ENCODE measurements at places on chromosomes 6 and 20. TPM values are rescaled to one million over a fixed set of nuclear protein-coding genes. Genes with fewer than 3 reads are reported as not detected.

GRCh38 chr6:32622545-32623401, 14.4 kb upstream of the HLA-DQA1 start:
- no peak for DNase-seq

Gene PPP1R14C
- not detected for total RNA-seq

GRCh38 chr20:59020938-59021551, 1.8 kb downstream of the TUBB1 start:
- no peak for DNase-seq

Gene HLA-DOB
- 6.6 TPM for total RNA-seq

Gene KCNG1
- not detected for total RNA-seq

- DNase-seq, result no peak
These were observed 1.6 kb upstream of the ZFP64 start for GRCh38 chr20:52193133-52193532.

DNA sequence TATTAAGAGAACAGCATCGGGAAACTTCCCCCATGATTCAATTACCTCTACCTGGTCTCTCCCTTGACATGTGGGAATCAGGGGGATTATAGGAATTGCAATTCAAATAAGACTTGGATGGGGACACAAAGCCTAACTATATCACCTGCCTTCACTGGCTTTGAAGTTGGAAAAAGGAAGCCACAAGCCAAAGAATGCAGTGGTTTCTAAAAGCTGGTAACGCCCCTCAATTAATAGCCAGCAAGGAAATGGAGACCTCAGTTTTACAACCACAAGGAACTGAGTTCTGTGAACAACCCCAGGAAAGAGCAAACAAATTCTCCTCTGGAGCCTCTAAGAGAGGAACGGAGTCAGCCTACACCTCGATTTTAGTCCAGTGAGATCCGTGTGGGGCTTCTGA, 244.1 kb downstream of the TFAP2A start:
- DNase-seq, result no peak

GRCh38 chr6:143160015-143160414, 99.3 kb downstream of the AIG1 start:
- no peak for DNase-seq

DNA sequence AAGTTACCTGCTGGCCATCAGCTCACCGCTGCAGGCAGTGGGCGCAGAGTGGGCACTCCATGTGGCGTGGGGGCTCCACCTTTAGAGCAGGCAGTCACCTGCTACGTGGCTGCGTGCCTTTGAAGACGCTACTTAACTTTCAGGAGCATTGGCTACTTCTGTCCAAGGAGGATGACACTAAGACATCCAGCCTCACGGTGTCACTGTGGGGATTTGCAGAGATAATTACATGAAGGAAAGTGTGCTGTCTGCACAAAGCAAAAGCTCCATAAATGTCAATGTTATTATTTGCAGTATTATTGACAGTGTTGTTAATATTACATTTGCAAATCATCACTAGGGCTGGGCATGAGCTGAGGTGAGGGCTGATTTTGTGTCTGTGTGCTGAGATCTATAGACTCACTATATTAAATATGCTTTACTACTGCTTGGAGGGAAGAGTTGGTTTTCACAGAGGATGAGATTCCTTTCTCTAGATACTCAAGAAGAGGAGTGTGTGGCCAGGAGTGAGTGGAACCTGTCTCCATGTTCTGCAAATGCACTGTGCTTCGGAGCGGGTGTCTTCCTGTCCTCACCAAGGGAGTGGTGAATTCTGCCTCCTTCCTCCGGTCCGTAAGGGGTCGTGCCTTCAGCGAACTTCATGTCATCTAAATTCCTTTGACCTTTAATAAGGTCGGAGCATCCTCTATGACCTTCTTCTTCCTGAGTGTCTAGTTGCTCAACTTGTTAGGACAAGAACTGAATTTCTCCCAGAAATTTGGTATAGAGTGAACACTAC, 165.8 kb upstream of the SYNDIG1 start:
- no peak for DNase-seq

DNA sequence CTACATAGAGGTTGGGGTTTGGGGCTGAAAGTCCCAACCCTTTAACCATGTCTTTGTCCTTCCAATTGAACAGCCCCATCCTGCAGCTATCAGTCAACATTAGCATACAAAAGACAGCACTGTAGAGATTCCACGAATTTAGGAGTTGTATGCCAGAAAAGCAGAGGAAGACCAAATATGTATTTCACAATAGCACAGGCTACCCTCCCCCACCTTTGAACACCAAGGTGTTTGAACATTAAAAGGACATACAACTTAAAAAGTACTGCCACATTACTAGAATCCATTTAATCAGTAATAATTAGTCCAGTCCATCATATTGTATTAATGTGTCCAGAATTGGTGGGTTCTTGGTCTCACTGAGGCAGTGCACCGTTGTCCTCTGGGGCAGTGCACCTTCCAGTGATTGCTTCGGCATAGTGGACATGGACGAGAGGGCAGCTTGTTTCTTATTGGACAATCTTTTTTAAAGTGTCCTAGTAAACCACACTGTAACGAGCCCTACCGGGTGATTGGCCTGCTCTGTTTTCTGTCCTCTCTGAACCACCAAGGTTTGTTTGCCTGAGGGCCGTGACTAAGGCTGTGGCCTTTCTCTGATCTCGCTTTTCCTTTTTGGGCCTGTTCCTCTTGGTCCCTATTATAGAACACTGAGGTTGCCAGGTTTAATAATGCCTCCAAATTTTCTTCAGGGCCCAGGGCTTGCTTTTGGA, 36.4 kb downstream of the GSTA4 start:
- no peak for DNase-seq

DNA sequence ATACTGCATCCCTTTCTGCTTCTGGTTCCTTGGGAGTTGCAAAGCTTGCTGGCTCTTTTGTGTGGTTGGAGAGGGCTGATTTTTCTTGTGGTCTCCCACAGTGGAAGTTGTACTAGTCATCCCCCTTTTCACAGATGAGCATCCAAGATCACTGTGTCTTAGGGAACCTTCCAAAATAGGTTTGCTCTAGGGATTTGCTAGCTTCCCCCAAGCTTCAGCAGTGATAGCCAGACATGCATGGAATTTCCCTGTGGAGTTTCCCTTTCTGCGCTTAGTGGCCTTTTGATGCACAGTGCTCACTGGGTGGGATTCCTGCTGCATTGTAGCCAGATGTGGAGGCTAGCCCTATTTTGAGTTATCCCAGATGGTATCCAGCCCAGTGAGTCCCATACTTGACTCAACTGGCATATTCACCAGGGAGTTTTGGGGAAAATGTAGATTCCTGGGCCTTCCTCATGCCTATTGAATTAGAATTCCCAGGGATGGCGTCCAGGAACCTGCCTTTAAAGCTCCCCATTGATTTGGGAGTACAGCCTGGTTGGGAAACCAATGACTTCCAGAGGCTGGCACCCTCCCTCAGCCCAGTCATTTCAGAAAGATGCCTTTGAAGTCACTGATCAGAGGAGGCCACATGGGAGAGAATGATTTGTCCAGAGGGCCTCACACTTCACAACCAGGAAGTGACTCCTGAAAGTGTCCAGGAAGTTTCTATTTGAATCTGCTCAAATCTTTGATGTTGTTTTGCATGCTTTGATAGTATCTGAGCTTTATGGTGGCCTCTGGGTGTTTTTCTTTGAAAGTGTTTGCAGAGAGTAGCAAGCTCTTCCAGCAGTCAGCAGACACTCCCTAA, 25.9 kb downstream of the PPARD start:
- no peak for DNase-seq

Gene TMEM200A
- total RNA-seq, result 2.3 TPM

DNA sequence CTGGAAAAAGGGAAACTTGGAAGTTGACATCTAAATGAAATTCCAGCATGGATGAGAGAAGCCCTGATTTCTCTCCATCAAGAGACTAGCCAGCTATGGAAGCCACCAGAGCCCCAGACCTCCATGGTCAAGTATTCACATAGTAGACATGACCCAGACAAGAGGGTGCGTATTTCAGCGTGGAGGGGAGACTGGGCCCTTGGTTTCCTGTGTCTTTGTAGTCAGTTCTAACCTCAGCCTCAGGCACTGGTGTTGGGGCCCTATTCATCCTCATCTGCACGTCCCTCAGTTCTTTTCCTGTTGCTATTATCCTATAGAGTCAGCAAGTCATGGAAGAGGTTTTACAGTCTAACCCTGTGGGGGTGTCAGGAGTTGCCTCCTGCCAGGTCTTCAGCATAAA, 12.5 kb downstream of the GNL1 start:
- no peak for DNase-seq

DNA sequence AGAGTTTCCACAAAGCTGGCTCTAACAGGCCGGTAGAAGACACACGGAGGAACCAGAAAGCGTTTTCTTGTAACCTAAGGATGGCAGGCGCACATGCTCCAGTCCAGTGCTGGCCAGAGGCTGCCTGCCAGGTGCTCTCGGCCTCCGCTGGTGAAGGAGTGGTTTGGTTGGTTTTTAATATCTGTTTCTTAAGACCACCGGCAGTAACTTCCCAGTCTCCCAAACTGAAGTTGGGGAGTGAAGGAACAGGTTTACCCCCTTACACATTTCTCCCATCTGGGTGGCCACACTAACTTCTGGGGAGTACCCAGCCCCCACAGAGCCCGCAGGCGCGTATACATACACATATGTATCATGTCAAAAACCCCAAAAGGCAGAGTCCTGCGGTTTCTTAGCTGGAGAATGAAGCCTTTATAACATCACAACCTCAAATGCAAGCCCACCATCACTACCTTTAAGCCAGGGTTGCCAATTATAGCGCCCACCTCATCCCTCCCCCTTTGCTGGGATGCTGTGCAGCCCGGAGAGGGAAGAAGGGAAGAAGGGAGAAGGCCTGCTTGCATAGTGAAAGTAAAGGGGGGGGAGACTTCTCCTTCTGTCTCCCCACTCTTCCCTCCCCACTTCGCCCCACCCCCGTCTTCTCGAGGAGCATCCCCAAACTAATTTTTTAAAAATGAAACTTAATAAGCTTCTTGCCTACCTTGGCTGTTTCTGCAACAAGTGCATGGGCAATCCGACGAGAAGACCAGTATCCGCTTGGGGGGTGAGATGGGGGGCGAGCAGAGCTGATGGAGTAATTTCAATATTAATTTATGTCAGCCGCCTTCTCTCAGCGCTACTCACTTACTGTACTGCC, 1.0 kb downstream of the TRERF1 start:
- DNase-seq, result no peak

Gene FAM83D
- total RNA-seq, result 3.3 TPM

GRCh38 chr6:13248584-13248985, 79.8 kb downstream of the TBC1D7 start:
- DNase-seq, result no peak

- no peak for DNase-seq
These were observed 6.6 kb upstream of the ANGPT4 start for GRCh38 chr20:922781-923180.

DNA sequence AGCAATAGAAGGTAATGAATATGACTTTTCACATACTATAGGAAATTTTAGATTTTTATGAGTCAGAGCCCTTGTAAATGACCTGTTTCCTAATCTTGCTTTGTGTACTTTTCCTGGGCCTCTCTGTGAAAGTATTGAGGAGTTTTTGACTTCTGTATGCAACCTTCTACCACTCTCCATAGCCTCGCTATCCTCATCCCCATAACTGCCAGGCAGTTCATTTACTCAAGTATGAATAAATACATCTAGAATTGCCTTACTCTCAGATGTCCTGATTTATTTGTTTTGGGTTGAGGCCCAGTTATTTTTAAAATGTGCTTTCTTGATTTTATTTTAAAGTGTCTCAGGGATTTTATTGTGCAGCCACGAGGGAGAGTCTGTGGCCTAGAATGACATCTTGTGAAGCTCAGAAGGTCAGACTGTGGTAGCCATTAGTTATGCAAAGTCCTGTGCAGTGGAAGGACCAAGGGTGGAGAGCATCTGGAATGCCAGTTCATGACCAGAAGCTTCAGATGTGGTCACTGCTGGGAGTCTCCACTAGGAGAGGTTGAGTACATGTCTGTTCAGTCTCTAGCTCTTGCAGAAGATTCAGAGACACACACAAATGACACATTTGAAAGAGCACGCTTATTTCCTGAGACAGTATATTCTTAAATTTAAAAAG, 346.2 kb upstream of the IMPG1 start:
- no peak for DNase-seq

Gene FILIP1
- 0.07 TPM for total RNA-seq

Gene GABBR1
- 101 TPM for total RNA-seq

Gene PBOV1
- total RNA-seq, result not detected

Measured in T-helper 17 cell (primary cell).